Regular cardiac myocyte (primary cell): ENCODE measurements at places on chromosomes 4 and X. TPM values are rescaled to one million over a fixed set of nuclear protein-coding genes. Genes with fewer than 3 reads are reported as not detected.

IL3RA gene
- 0.19 TPM in 1 of 2 replicates, not detected in the other for total RNA-seq

RAB40AL gene
- total RNA-seq, result 0.28 TPM in 1 of 2 replicates, not detected in the other

SPANXB1 gene
- not detected in 2 replicates for total RNA-seq

ZNF711 gene
- 0.28 and 0.38 TPM in 2 replicates for total RNA-seq

PABPC5 gene
- 2.5 and 4.8 TPM in 2 replicates for total RNA-seq

HAND2 gene
- 5.4 and 12.8 TPM in 2 replicates for total RNA-seq

CCDC149 gene
- 4.6 and 10.1 TPM in 2 replicates for total RNA-seq

FRMD7 gene
- not detected in 2 replicates for total RNA-seq

SPIN2A gene
- 0.28 and 0.38 TPM in 2 replicates for total RNA-seq

TCEAL2 gene
- total RNA-seq, result 0.19 TPM in 1 of 2 replicates, not detected in the other

ITM2A gene
- total RNA-seq, result 0.28 and 0.58 TPM in 2 replicates

BRS3 gene
- total RNA-seq, result not detected in 2 replicates

FATE1 gene
- not detected in 2 replicates for total RNA-seq

EVC gene
- 22.2 and 33.8 TPM in 2 replicates for total RNA-seq

ENAM gene
- under 0.01 TPM in 1 of 2 replicates, not detected in the other for total RNA-seq

MCF2 gene
- total RNA-seq, result not detected in 2 replicates

FOXP3 gene
- under 0.01 TPM in 1 of 2 replicates, not detected in the other for total RNA-seq

MAGEC2 gene
- 0.28 TPM in 1 of 2 replicates, not detected in the other for total RNA-seq

XG gene
- 0.58 and 2.5 TPM in 2 replicates for total RNA-seq

NAA11 gene
- total RNA-seq, result not detected in 2 replicates
